Urothelium cell line (cell line): ENCODE measurements at places on chromosomes 6 and 20.

GRCh38 chr6:43524483-43524961, 7.6 kb downstream of the POLR1C start:
- DNase-seq = no peak

DNA sequence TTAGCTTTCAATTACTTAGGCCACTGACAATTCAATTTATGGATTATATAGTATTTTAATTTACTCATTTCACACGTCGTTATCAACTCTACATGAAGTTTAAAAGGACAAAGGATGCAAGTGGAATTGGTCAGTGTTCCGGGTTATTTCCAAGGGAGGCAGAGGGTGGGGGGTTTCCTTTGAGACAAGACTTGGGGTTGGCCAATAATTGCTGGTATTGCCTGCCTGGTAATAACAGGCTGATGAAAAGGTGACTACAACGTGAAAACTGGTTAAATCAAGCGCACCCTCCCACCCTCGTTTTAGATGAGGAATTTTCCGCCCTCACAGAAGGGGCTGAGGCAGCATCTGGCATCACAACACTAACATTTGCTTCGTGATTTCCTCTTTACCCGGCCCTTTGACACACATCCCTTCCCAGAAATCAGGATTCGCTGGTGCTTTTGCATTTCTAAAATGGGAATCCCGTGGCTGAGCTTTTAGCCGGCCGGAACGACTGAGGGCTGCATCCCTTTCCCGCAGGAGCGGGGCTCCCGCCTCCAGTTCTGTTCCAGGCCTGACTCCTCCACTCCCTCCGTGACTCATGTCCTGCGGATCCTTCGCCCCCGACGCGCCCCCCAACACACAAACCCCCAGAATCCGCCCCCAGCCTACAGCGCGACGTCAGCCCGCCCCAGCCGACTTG, 999 bp upstream of the PIM1 start:
- peak; percentile 81 for DNase-seq

DNA sequence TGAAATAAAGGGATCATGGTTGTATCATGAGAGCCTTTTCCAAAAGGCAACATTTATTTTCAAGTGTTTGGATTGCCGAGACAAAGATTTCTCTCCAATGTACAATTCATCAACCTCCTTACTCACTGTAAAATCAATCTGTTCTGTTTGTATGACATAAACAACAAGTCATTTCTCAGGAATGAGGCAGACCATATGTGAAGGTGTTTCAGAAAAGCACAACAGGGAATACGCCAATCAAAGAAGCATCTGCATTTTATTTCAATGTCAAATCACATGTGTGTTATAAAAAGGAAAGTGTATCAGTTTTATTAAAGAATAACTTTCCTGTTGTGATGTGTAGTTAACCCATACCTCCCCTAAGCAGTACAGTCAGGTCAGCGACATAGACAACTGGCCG, 653.7 kb downstream of the TFAP2A start:
- no peak for DNase-seq

GRCh38 chr6:27863962-27864905, 48.0 kb downstream of the OR2B2 start:
- no peak for DNase-seq

- DNase-seq = no peak
Observed at GRCh38 chr6:100235631-100236030, 229.1 kb downstream of the SIM1 start.

DNA sequence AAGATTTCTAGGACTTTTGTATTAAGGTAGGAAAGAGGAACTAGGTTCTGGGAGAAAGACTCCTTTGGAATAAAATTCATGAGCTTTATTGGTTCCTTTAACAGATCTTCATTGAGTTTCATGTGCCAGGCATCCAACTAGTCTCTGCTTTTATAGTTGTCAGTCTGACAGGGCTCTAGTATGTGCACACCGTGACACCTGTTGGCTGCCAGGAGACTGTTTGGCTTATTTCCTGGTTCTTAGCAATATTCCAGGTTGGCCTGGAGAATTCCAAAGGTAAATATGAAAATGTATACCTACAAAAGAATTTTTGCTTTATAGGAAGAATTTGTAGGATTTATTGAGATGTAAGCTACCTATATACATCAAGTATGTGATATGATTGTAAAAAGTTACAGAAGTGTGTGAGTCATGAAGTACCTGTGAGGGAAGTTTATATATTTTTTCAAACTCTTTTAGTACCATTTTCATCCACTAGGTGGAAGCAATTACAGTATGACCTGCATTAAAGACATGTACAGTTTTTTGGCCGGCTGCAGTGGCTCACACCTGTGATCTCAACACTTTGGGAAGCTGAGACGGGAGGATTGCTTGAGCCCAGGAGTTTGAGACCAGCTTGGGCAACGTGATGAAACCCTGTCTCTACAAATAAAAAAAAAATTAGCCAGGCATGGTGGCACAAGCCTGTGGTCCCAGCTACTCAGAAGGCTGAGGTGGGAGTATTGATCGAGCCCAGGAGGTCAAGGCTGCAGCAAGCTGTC, 35.2 kb downstream of the NDUFAF5 start:
- DNase-seq = peak; percentile 54

GRCh38 chr20:35611482-35611881, 4.1 kb upstream of the SPAG4 start:
- no peak for DNase-seq

GRCh38 chr6:83978324-83978734, 55.2 kb upstream of the MRAP2 start:
- no peak for DNase-seq

GRCh38 chr6:29830409-29830808, 2.8 kb downstream of the HLA-G start:
- no peak for DNase-seq

DNA sequence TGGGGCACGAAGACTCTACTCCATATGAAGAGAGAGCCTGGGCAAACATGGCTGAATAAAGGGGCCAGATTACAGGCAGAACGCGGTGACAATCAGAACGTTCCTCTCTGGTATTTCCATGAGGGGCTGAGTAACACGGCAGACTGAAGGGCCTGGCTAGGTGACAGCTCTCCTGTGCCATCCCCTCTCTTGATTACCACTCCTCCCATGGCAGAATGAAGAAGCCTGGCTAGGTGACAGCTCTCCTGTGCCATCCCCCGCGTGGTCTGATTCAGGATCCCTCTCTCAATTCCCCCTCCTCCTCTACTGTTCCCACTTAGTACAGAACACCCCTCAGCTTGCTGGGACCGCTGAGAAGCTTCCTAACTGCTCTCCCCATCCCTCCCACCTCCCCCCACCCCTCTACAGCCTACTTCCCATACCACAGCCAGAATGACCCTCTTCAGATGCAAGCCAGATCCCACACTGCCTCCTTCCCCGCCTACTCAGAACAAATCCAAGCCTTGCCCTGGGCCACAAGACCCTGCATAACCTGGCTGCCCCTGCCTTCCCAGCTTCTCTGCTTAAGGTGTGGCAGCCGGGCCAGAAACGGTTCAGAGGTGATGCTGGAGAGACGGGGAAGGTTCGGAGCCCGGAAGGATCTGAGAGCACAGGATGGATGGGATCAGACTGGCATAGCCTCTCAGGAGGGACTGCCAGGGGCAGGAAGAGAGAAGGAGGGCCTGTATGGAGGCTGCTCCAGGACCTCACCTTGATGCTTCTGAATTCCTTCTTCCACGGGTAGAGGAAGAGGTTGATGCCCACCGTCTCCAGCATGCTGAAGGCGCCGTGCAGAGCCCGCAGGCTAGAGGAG, 7.7 kb downstream of the SPATA2 start:
- no peak for DNase-seq

GRCh38 chr6:163531122-163531521, 116.6 kb downstream of the QKI start:
- DNase-seq = no peak

GRCh38 chr6:169869301-169869700, 117.9 kb downstream of the ERMARD start:
- DNase-seq = no peak

DNA sequence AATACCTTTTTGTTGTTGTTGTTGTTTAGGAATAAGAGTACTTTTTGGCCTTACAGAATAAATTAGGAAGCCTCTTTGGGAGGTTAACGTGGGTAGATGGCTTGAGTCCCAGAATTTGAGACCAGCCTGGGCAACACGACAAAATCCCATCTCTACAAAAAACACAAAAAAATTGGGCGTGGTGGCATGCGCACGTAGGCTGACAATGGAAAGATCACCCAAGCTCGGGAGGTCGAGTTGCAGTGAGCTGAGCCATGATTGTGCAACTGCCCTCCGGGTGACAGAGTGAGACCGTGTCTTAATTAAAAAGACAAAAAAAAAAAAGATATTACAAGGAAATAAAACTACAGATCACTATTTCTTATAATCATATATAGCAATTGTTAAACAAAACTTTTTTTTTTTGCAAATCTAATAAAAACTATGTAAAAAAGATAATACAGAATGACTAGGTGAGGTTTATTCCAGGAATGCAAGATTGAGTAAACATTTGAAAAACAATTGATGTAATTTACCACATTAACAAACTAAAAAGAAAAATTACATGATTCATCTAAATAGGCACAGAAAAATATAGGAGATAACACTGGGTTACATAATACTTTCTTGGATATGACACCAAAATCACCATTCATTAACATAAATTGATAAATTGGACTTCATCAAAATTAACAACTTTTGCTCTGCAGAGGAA, 43.6 kb upstream of the ASCC3 start:
- DNase-seq = no peak

DNA sequence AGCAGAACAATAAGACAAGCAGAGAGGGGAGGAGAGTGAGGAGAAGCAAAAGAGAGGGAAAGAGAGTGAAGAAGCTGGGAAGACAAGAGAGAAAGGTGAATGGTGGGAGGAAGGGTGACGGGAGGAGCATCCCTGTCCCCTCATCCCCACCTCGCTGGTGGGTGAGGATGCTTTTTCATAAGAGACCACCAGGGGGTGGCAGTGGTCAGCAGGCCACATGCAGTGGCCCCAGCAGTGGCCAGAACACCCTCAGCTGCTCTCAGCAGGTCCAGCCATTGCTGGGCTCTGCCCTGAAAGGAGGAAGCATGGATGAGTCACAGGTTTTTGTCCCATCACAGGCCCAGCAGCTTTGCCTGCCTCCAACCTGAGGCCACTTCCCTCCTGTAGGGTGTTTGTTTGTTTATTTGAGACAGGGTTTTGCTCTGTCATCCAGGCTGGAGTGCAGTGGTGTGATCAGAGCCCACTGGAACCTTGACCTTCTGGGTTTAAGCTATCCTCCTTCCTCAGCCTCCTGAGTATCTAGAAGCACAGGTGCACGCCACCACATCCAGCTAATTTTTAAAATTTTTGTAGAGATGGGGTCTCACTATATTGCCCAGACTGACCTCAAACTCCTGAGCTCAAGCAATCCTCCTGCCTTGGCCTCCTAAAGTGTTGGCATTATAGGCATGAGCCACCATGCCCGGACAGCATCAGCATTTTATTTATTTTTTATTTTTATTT, 24.0 kb downstream of the FGD2 start:
- DNase-seq = peak; percentile 82

GRCh38 chr6:129766959-129767728, 57.2 kb upstream of the ARHGAP18 start:
- DNase-seq = peak; percentile 49

GRCh38 chr6:22826961-22827360, 257.6 kb downstream of the HDGFL1 start:
- no peak for DNase-seq
